ENCODE measurements at places on chromosomes 1 and 21. TPM values are rescaled to one million over a fixed set of nuclear protein-coding genes. Genes with fewer than 3 reads are reported as not detected.
A peak's percentile ranks its signal among the peaks of the same experiment; 100 is the strongest.

DNA sequence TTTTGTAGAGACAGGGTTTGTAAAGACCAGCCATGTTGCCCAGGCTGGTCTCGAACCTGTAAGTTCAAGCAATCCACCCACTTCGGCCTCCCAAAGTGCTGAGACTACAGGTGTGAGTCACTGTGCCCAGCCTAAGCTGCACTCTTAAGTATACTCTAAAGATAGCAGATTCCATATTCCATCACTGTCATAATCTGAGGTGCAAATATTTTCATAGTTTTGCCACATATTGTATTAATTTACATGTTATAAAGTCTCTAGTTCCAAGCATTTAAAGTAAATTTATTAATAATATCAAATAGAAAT lies 121.3 kb downstream of the HFM1 start:
- no peak for DNase-seq

- DNase-seq = peak; percentile 72
Observed at GRCh38 chr21:41460578-41461527, 34.8 kb downstream of the MX1 start.

GRCh38 chr1:54379555-54380289 lies 26.5 kb downstream of the SSBP3 start:
- peak; percentile 22 for DNase-seq

DNA sequence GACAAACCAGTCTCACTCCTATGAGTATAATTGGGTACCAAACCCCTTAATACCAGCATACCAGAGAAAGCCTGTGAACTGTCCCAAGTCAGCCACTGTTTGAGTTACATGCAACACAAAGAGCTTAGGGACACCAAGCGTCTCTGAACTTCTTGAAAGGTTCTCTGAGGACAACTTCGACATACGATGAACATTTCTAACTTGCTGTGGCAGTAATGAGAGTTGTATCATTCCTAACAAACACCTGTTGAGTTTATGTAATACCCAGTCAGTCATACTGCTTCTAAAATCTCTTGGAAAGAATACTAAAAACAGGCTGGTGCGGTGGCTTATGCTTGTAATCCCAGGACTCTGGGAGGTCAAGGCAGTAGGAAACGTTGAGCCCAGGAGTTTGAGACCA lies 18.4 kb downstream of the CCT8 start:
- no peak for DNase-seq

Gene CRYBG2
- not detected for total RNA-seq

Data from IMR-90 (cell line).